ENCODE measurements at places on chromosomes 5 and 9.

DNA sequence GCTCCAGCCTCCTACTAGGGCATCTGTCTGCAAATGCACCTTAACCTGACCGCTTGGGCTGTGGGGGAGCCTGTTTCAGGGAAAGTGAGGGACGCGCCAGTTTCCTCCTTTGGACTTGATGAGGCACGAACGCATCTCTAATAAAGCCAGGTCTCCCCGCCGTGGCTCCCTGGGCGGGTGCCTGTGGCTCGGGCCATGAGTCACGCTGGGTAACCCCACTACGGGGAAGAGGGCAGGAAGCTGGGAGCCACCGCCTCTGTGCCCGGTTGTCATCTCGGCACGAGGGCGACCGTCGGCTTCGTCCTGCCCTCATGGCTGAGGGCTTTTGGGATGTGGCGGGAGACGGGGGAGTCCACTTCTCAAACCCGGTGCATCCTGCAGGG lies 12.1 kb downstream of the NOTCH1 start:
- DNase-seq, result no peak

GRCh38 chr9:109627042-109627441 lies 128.9 kb upstream of the PTPN3 start:
- DNase-seq, result no peak

- no peak for DNase-seq
These were observed 290.4 kb downstream of the CSNK1G3 start for GRCh38 chr5:123802298-123802951.

DNA sequence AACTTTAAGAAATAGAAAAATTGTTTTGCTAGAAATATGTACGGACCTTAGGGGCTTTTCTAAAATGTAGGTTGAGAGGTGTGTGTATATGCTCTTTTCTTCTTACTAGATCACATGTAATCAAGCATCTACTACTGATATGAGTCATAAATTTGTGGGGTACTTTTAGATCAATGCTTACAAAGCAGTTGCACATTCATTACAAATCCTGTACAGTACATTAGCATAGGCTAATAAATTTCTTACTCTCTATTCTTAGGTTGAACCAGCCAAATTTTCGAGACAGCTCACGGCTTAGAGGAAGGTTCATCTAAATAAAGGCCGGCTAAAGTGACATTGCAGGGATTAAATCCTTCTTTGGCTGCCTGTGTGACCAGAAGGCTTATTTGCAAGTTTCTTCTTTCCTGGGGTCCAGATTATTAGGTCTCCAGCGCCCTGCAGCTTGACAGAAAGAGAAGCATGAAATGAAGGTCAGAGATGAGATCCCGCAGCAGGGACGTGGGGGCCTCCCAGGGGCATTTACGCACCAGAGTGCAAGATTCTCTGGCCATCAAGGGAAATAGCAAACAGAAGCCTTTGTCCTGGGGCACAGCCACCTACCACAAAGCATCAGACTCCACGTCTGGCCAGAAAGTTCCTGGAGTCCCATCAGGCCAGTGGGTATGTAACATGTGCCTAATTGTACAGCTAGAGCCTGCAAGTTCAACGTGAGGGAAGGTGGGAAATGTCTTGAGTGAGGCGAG lies 53.0 kb downstream of the NIM1K start:
- DNase-seq, result no peak

DNA sequence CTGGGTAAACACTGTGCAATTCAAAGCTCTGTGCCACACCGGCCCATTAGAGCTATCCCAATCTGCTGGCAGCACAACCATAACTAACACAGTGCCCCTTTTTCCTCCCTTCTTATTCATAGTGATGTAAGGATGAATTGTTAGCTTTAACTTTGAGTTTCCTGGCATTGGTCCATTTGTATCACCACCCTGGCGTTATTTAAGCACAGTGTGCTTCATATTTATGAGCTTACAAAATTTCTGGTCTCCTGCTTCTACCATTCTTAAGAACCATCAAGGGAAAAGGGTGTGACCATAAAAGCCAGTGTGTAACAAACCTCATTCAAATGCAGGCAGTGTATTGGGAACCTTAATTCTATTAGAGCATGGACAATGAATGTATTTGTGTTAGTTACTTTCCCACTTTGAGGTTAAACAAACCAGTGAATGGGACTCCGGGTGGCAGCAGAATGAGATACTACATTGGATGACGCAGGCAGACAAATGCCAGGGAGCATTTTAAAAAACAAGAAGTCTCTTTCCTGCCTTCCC lies 222.6 kb downstream of the TMEM161B start:
- no peak for DNase-seq

GRCh38 chr5:314676-315487 lies 6.6 kb upstream of the AHRR start:
- no peak for DNase-seq
